ENCODE measurements at places on chromosomes 12 and 14. TPM values are rescaled to one million over a fixed set of nuclear protein-coding genes. Genes with fewer than 3 reads are reported as not detected.
A peak's percentile ranks its signal among the peaks of the same experiment; 100 is the strongest.

NID2 gene
- total RNA-seq: 56.7 TPM

SLC17A8 gene
- total RNA-seq: not detected

STXBP6 gene
- not detected for total RNA-seq

- H3K4me1 ChIP-seq: no peaks in the 10 kb centered on the region
- DNase-seq: no peak
- H3K36me3 ChIP-seq: no peaks in the 10 kb centered on the region
Observed at GRCh38 chr12:41731061-41731460, 413.6 kb downstream of the GXYLT1 start.

DNA sequence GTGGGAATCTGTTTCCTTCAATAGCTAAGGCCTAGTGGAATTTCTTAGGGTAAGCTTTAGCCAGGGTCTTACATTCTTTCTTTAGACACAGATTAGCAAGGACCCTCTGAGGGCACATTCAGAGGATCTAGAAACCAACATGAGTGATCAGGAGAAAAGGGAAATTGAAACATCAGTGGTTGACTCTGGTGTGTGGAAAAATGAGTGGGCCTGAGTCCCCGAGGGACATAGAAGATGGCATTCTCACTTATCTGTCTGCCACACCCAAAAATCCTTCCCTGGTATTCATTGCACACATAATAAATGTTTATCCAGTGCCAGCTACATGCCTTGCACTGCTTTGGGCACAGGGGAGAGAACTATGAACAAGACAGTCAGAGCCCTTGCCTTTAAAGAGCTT, 82.9 kb downstream of the SSPN start:
- H3K27me3 ChIP-seq: no peaks in the 10 kb centered on the region
- no peak overlapping the region for H3K4me3 ChIP-seq
- no peaks in the 10 kb centered on the region for H3K36me3 ChIP-seq
- DNase-seq: no peak
- H3K27ac ChIP-seq: no peak overlapping the region

DNA sequence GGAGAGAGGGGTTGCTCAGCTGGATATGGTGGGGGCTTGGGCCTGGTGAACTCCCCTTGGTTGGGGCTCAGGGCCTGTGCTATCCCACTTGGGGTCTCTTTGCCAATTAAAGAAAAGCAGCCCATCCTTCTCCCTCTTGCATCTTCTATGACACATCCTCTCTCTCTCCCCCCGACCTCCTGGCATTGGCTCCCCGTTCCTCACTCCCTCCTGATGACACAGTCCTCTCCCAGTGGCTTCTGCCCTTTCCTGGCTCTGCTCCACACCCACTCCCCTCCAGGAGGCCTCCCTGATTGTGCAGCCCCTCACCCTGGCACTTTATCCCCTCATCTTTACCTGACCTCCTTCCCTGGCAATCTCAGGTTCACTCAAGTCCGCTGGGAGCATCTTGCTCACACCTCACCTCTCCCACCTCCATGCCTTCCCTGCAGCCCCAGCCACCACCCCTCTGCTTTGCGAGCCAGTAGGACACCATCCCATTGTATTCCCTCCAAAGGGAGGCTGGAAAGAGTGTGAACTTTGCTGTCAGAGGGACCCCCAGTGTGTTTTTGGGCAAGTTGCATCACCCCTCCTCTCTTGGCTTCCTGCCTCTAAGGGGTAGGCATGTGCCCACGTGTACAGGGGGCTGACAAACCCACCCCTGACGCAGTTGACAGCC, 10.7 kb downstream of the KRT80 start:
- H3K36me3 ChIP-seq: no peaks in the 10 kb centered on the region
- no peak for DNase-seq
- no peaks in the 10 kb centered on the region for H3K27me3 ChIP-seq
- no peak overlapping the region for H3K4me3 ChIP-seq

GRCh38 chr12:32595251-32595650, 83.8 kb upstream of the DNM1L start:
- no peak overlapping the region for H3K27ac ChIP-seq
- DNase-seq: no peak
- H3K27me3 ChIP-seq: no peaks in the 10 kb centered on the region
- peaks cover 3% of the 10 kb centered on the region for H3K36me3 ChIP-seq

DNA sequence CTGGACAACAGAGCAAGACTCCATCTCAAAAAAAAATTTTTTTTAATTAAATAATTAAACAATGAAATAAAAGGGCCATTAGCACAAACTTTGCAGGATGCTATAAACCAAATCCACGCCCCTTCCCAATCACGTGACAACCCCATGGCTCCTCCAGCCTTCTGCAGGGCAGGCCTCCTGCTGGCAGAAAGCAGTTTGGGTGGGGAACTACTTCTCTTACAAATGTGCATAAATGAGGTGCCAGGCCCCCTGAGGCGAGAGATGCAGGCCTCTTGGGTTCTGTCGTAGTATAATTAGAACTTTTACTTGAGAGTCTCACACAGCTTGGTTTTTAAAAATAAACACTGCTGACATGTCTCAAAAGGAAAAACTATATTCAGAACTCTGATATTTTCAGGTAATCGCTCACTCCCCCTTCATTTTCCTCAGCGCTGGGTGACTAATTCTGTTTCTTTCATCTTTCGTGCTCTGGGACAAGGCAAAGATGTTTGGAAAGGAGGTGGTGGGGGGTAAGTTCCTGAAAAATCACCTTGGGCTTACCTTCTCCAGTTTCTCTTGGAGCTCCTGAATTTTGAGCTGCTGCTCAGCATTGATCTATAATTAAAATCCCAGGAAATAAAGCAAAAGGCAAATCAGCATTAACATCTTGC, 101.7 kb downstream of the CIT start:
- H3K4me1 ChIP-seq: no peaks in the 10 kb centered on the region
- H3K36me3 ChIP-seq: no peaks in the 10 kb centered on the region
- no peaks in the 10 kb centered on the region for H3K27me3 ChIP-seq
- DNase-seq: no peak
- H3K27ac ChIP-seq: no peak overlapping the region
- H3K4me3 ChIP-seq: no peak overlapping the region

GRCh38 chr12:14993537-14994266, 20.9 kb downstream of the PDE6H start:
- no peaks in the 10 kb centered on the region for H3K36me3 ChIP-seq
- no peak for DNase-seq
- H3K4me1 ChIP-seq: no peaks in the 10 kb centered on the region
- no peaks in the 10 kb centered on the region for H3K27me3 ChIP-seq
- H3K27ac ChIP-seq: no peak overlapping the region
- H3K4me3 ChIP-seq: no peak overlapping the region

DNA sequence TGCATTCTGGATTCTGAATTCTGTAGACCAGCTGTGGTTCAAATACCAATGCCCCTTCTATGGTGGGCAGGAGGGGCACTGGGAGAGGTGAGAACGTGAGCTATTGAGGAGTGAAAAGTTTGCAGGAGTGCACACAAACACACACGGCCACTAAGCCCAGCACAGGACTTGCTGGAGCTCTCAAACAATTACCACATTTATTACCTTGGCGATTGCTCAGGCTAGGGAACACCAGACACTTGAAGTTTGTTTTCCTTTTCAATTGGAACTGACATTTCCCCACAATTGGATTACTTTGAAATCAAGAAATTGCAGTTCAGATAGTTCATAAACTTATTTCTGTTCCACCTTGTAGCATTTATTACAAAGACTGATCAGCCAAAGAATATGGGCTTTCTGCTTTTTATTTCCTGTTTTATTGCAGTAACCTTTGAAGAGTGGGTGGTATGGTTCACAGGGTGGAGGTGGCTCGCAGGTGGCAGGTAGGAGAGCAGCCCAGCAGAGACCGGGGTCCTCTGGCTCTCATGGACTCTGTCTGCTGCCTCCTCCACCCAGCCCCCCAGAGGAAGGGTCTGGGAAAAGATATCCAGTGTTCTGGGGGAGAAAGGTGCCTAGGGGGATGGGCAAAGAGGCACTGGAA, 429.8 kb upstream of the CCDC196 start:
- no peak for DNase-seq
- no peaks in the 10 kb centered on the region for H3K27me3 ChIP-seq
- no peaks in the 10 kb centered on the region for H3K36me3 ChIP-seq
- H3K4me3 ChIP-seq: no peak overlapping the region
- H3K4me1 ChIP-seq: no peaks in the 10 kb centered on the region
- H3K27ac ChIP-seq: no peak overlapping the region

- peak overlapping the region; percentile 71 for H3K4me3 ChIP-seq
- H3K4me1 ChIP-seq: peaks cover 19% of the 10 kb centered on the region
- DNase-seq: no peak
Observed at GRCh38 chr12:55726971-55727370, 1.8 kb downstream of the CD63 start.

GRCh38 chr12:68287106-68287505, 33.7 kb upstream of the IL22 start:
- no peaks in the 10 kb centered on the region for H3K4me1 ChIP-seq
- H3K4me3 ChIP-seq: no peak overlapping the region
- peak; percentile 29 for DNase-seq
- H3K36me3 ChIP-seq: no peaks in the 10 kb centered on the region
- no peaks in the 10 kb centered on the region for H3K27me3 ChIP-seq

- H3K27ac ChIP-seq: no peak overlapping the region
- no peak for DNase-seq
- no peaks in the 10 kb centered on the region for H3K4me1 ChIP-seq
- no peak overlapping the region for H3K4me3 ChIP-seq
Observed at GRCh38 chr14:93905623-93906022, 21.5 kb upstream of the FAM181A start.

DNA sequence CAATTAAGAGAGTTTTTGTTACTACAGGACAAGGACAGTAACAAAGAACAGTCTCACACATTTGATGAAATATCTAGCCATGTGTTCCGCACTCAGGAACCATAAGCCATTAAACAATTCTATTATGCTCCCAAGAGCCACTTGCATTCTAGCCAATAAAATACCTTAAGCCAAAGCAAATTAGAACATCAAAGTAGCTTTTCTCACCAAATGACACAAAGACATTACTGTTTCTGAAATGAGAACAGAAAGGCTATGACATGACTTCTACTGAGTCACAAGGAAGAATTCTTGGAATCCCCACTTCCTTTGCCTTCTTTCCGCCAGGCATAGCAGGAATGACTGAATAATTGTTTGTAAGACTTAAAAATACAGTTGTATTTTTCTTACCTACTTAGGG, 445.8 kb downstream of the ATP23 start:
- no peak overlapping the region for H3K27ac ChIP-seq
- no peaks in the 10 kb centered on the region for H3K4me1 ChIP-seq
- H3K27me3 ChIP-seq: no peaks in the 10 kb centered on the region
- H3K4me3 ChIP-seq: no peak overlapping the region

GRCh38 chr12:1732914-1733313, 42.0 kb downstream of the ADIPOR2 start:
- H3K36me3 ChIP-seq: no peaks in the 10 kb centered on the region
- DNase-seq: no peak
- no peak overlapping the region for H3K27ac ChIP-seq
- H3K4me1 ChIP-seq: no peaks in the 10 kb centered on the region

- no peaks in the 10 kb centered on the region for H3K4me1 ChIP-seq
- H3K27ac ChIP-seq: no peak overlapping the region
- H3K27me3 ChIP-seq: no peaks in the 10 kb centered on the region
- DNase-seq: no peak
- H3K4me3 ChIP-seq: no peak overlapping the region
Observed at GRCh38 chr12:131862994-131863710, 31.3 kb upstream of the ULK1 start.
